ENCODE measurements at places on chromosomes 2 and 18. TPM values are rescaled to one million over a fixed set of nuclear protein-coding genes. Genes with fewer than 3 reads are reported as not detected.

COBLL1 gene
- polyA plus RNA-seq, result 18.6 TPM

CIB4 gene
- 0.23 TPM for polyA plus RNA-seq

SLC9A4 gene
- not detected for polyA plus RNA-seq

YES1 gene
- polyA plus RNA-seq, result 11.4 TPM

SPP2 gene
- not detected for polyA plus RNA-seq

VIT gene
- 0.42 TPM for polyA plus RNA-seq

KRTCAP3 gene
- 33.0 TPM for polyA plus RNA-seq

GREB1 gene
- 6.8 TPM for polyA plus RNA-seq

NEMP2 gene
- polyA plus RNA-seq, result 0.80 TPM

PLCL1 gene
- 0.85 TPM for polyA plus RNA-seq

DNAJC5G gene
- not detected for polyA plus RNA-seq

Measured in pancreas (tissue), 10 donors.